Endothelial cell of coronary artery (primary cell): ENCODE measurements at places on chromosomes 1 and 21. TPM values are rescaled to one million over a fixed set of nuclear protein-coding genes. Genes with fewer than 3 reads are reported as not detected.

IFI44 gene
- 11.1 and 18.2 TPM in 2 replicates for total RNA-seq

FAM229A gene
- 0.81 and 1.6 TPM in 2 replicates for total RNA-seq

OR14A2 gene
- not detected in 2 replicates for total RNA-seq

SPRR4 gene
- not detected in 2 replicates for total RNA-seq

C1orf87 gene
- not detected in 2 replicates for total RNA-seq

TTC39A gene
- total RNA-seq, result 0.81 and 0.85 TPM in 2 replicates

GFI1 gene
- 0.18 and 0.19 TPM in 2 replicates for total RNA-seq

NDC1 gene
- total RNA-seq, result 14.6 and 25.1 TPM in 2 replicates

BGLAP gene
- 0.19 and 0.27 TPM in 2 replicates for total RNA-seq

MNDA gene
- total RNA-seq, result not detected in 2 replicates

GNAT2 gene
- total RNA-seq, result not detected in 2 replicates

KIF21B gene
- total RNA-seq, result 0.90 and 1.0 TPM in 2 replicates

OR2M3 gene
- total RNA-seq, result not detected in 2 replicates

PADI3 gene
- total RNA-seq, result not detected in 2 replicates

POTED gene
- total RNA-seq, result not detected in 2 replicates

TUFT1 gene
- 2.5 and 11.8 TPM in 2 replicates for total RNA-seq

PLCH2 gene
- total RNA-seq, result under 0.01 and 0.09 TPM in 2 replicates

ACTN2 gene
- 0.19 and 1.8 TPM in 2 replicates for total RNA-seq

GJB4 gene
- under 0.01 TPM in 1 of 2 replicates, not detected in the other for total RNA-seq

CELA3B gene
- 0.27 TPM in 1 of 2 replicates, not detected in the other for total RNA-seq

FAM72C gene
- total RNA-seq, result 0.19 and 1.5 TPM in 2 replicates

TMCO4 gene
- 6.5 and 6.9 TPM in 2 replicates for total RNA-seq

DNAJC28 gene
- total RNA-seq, result 0.90 and 0.94 TPM in 2 replicates

C4BPA gene
- not detected in 2 replicates for total RNA-seq

OR6Y1 gene
- total RNA-seq, result not detected in 2 replicates

PIGR gene
- total RNA-seq, result not detected in 2 replicates

MATN1 gene
- not detected in 2 replicates for total RNA-seq

SPATA46 gene
- total RNA-seq, result not detected in 2 replicates

TPTE gene
- total RNA-seq, result not detected in 2 replicates
